ENCODE measurements at places on chromosomes 12 and 14.

DNA sequence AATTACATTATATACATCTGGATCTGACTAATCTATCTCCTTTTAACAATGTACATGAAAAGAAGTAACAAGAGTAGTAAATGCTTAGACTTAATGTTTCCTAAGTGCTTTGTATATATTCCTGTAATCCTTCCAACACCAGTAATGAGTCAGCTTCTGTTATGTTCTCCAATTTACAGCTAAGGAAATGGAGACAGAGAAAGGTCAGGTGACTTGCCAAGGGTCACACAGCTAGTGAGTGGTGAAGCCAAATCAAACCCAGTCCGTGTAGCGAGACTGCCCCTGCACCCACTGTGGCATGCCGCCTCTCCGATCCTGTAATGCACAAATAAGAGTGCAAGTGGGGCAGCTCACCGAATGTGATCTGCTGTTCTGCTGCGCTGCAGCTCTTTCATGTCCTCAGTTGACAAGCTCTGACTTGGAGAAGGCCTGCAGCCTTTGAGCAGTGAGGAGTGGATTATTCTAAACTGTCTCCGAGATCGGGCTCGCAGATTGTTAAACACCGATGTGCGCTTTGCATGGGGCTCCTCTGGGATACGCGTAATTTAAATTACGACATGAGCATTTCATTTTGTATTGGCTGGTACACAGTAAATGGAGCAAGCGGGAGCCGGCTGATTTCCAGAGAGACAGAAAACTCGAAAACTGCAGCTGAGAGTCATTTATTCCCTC, 65.1 kb upstream of the KTN1 start:
- DNase-seq, result no peak

GRCh38 chr14:98208211-98208611, 1063.8 kb downstream of the BCL11B start:
- no peak for DNase-seq

- no peak for DNase-seq
Measured at GRCh38 chr14:34797747-34798583, 77.2 kb downstream of the BAZ1A start.

- DNase-seq, result peak; percentile 82
Measured at GRCh38 chr12:52132754-52133161, 53.3 kb downstream of the SMIM41 start.

GRCh38 chr12:29563636-29564035, 66.2 kb upstream of the OVCH1 start:
- no peak for DNase-seq

DNA sequence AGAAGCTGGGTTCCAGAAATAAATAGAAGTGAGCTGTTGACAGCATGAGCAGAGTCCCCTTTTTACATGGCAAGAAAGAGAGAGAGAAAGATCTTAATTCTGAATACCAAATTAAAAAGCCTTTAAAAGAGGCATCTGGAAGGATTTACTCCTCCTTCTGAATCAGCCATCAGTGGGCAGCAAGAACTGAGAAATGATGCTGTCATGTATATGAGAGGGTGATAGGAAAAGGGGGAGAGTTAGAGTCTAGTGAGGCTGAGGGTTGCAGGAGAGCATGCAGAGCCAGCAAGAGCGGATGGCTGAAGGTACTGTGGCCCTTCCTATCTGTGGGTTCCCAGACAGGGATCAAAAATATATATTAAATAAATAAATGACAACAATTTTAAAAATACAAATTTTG, 34.5 kb upstream of the GNG2 start:
- no peak for DNase-seq

DNA sequence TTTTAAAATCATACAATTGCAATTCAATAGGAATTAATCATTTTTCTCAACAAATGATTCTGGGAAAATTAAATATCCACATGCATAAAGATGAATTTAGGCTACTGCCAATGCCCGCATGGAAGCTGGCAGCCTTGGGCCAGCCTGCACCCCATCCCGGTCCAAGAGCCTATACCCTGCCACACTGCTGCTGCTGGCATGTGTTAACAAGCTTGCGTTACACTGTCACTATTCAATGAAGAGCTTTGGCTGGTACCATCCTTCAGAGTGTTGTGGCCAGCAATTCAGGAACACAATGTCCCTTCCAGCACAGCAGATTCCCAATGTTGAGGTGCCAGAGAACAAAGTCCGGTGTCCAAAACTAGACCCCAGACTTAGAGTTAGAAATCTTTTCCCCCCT, 13.6 kb upstream of the TAS2R14 start:
- DNase-seq, result no peak

DNA sequence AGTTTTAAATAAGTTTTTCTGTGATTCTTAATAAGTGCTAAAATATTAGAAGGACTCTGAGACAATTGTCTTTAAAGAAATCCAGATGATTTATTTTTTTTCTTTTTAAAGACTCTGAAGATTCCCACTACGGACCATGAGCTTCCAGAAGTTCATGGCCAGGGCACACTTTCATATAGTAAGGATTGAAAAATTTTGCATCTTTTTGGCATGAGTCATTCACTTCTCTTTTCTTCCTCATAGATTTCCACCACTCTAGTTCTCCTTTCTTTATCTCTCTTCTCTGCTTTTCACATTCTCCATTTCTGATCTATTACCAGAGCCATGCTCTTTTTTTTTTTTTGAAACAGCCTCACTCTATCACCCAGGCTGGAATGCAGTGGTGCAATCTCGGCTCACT, 385.8 kb downstream of the FLRT2 start:
- no peak for DNase-seq

GRCh38 chr14:100397005-100397404, 73.9 kb downstream of the SLC25A47 start:
- no peak for DNase-seq

DNA sequence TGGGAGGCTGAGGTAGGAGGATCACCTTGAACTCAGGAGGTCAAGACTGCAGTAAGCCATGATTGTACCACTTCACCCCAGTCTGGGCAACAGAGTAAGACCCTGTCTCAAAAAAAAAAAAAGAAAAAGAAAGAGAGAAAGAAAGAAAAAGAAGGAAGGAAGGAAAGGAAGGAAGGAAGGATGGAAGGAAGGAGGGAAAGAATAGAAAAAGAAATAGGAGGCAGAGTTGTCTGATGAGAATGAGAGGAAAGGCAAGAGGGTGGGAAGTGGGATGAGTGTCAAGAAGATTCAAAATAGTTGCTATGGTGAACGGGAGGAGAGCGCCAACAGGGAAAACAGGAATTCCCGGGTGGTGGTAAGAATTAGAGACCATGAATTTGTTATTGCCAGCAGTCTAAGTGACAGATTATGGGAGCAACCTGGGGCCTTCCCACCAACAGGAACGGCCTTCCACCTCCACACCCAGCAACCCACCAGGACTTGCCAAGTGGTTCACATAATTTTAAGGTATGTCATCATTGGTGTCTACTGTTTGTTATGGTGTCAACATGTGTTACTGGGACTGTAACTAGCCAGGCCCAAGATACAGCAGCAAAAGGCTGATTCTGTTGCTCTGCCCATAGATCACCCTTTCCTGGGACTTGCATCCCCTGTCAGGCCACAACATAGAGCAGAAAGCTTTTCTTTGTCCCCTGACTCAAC, 36.1 kb upstream of the C12orf76 start:
- no peak for DNase-seq

DNA sequence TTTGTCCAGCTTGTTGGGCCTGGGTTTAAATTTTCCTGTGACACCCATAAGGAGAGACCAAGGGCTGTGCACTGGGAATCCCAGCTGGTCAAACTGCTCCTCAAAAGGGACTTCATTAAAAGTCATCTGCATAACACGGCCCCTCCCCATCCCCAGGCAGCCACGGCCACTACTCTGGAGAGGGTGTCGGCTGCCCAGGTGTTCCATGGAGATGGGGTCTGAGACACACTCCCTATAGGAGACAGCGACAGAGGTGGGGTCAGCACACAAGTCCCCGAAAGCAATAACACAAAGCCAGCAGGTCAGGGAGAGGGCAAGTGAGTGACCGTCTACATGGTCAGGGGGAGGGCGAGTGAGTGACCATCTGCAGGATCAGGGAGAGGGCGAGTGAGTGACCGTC, 75.6 kb upstream of the BCL11B start:
- no peak for DNase-seq

DNA sequence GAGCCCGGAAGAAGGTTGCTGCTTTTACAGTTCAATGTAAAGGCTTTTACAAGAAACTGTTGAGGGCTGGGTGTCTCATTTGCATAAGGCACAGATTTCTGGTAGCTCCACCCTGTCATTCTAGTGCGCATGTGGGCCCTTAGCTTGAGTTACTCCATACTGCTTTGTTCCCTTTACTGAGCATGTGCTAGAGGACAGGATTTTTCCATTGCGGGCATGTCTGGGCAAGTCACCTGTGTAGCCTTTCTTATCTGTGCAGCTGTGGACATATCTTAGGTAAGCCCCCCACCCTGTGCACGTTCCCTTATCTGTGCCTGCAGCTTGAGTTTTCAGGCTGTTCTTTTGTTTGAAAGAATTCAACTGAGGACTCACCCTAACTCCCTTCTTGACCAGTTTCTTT, 56.2 kb upstream of the ARHGAP5 start:
- DNase-seq, result no peak

GRCh38 chr12:111238075-111238734, 130.7 kb downstream of the PHETA1 start:
- no peak for DNase-seq

- no peak for DNase-seq
Measured at GRCh38 chr12:120314220-120314619, 12.1 kb downstream of the SIRT4 start.

GRCh38 chr14:103492156-103492925, 30.3 kb downstream of the CKB start:
- DNase-seq, result no peak

- DNase-seq, result no peak
Measured at GRCh38 chr14:50770586-50770985, 60.4 kb downstream of the NIN start.

- DNase-seq, result no peak
Measured at GRCh38 chr12:92765871-92766270, 63.1 kb downstream of the PLEKHG7 start.

DNA sequence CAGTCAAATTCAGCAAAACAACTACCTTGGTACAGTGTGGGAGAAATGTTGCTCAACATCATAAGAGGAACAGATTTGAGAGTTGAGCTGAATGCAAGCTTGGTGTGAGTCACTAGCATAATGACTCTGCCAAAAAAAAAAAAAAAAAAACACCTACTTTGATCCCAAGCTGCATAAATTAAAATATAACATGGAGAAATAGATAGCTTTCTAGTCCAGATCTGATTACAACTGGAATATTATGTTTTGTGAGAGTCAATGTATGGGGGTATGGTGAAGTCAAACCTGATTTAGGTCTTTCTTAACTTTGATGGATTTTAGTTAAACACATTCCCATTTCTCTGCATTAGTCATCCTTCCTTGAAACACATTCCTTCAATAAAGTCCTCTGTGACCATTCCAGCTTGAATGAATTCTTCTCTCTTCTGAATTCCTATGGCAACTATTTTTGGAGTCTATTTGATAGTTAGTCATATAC, 188.1 kb downstream of the SLC5A8 start:
- DNase-seq, result peak; percentile 37

GRCh38 chr14:45785240-45785639, 532.2 kb upstream of the MIS18BP1 start:
- no peak for DNase-seq

- DNase-seq, result peak; percentile 60
Measured at GRCh38 chr14:102516531-102517391, 7.2 kb upstream of the ANKRD9 start.

DNA sequence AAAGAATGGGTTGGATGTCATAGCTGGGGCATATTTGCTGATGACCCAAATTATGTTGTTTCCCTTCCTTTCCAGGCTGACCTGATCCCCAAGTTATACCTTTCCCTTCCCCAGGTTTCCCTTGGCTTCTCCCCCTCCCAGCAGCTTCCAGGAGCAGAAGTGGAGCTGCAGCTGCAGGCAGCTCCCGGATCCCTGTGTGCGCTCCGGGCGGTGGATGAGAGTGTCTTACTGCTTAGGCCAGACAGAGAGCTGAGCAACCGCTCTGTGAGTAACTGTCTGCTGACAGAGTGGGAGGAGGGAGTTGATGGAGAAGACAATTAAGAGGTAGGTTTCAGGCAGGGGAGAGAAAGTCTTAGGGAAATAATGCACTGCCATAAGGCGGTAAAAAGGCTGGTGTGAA, 25.0 kb downstream of the A2ML1 start:
- peak; percentile 14 for DNase-seq

DNA sequence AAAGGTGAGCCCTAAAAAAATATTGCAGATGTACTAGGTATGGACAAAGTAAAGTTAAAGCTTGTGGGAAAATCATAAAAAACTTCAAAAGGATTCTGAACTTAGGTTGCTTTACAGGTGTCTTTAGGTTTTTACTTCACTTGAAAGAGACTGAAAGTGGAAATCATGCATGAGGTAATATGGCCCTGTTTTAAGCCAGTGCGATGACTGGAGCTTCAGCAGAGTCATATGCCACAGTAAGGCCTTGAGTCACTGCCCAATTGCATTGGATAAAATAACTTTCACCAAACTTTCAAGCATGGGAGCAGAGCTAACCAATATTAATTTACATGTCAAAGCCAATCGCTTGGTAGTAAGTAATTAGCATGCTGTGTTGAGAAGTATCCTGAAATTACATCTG, 63.9 kb upstream of the TMEM260 start:
- DNase-seq, result no peak

DNA sequence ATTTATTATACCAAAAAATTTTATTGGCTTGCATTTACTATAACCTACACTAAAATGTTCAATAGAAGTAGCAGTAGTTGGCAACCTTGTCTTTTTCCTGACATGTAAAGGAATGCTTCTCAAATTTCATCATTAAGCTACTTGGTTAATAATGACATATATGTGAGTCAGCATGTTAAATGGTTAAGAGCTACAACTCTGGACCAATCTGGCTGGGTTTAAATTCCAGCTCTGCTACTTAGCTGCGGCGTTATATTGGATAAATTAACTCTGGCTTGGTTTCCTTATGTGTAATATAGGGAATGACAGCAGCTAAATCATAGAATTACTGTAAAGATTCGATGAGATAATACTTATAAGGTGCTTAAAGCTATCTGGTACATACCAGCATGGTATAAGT, 53.7 kb upstream of the OTOGL start:
- DNase-seq, result no peak
